ENCODE measurements at places on chromosomes 2 and 18.

DNA sequence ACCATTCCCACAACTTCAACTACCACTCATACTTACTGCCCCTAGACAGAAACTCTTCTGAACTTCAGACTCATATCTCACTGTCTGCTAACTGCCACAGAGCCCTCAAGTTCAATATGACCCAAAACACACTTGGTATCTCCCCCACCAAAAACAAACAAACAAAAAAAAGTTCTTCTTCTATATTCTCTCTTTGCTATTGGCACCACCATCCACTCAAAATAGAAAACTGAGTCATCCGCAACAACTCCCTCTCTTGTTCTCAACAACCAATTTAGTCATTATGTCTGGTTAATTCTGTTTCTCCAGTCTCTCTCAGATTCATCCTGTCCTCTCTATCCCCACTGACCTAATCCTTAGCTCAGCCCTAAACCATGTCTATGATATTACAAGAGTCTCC, 7.2 kb upstream of the DCTN1 start:
- DNase-seq: no peak

DNA sequence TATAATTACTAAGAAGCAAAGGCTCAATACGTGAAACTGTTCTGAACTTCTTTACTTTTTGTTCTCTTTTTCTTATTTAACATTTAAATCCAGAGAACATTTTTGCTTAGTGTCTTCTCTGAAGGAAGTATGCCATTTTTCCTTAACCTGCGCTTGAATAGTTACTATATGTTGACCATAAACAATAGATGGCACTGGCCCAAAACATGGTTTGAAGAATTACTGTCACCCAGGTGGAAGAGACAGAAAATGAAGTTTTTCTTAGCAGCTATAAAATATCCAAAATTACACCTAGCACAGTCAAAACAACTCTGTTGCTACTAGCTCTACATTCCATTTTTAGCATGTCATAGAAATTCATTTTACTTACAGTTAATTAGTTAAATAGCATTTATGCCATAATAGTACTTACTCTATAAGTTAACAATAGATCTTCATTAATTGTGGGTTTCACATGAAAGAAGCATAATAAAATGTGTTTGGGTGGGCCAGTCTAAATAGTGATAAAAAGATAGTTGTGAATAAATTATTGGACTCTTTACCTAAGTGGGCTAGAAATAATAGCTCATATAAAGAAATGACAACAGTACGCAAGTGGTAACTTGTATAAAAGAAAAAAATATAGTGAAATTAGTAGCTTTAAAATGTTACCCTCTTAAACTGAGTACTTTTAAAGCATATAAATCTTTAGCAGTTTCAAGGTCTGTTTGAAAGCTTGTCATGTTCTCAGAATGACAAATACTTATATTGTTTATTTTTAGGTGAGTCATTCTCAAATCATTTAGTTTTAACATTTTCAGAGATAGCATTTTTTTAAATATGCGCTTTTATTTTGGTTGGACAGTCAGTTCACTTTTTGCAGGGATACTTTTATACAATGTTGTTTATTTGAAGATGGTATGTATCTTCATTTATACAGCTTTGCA, 3.7 kb downstream of the ETAA1 start:
- DNase-seq: no peak

- DNase-seq: no peak
Measured at GRCh38 chr2:66434679-66435548, at the start of gene MEIS1. TSS of gene MEIS1 (plus strand) at chr2:66435125. CDS start at chr2:66435857, 732 bp downstream.

- no peak for DNase-seq
Measured at GRCh38 chr2:27776097-27776496, 4.6 kb downstream of the MRPL33 start.

DNA sequence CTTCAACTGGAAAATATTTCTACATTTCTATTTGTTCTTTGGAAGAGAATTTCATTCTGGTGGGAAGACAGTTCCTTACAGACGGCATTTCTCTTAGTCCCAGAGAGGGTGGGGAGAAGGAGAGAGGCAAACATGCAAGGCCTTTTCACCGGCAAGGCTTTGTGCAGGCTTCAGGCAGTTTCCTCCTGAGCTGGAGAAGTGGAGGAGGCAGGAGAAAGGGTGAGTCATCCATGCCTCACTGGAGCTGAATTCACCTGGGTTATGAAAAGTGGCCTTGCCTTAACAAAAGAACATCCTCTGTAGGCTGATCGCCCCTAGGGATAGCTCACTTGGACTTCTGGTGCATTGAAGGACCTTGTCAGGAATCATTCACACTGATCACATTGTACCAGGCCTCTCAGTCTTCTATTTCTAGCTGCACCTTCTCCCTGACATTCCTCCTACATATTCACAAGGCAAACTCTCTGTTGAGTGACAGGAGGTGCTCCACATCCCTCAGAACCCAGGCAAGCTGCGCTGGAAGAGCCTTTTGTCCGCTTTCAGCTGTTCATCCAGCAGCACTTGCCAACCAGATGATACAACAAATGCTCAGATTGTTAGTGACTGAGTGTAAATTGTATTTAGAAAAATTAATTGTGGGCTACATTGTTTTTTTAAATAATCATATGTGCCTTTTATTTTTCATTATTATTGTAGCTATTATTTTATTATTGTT, 796.1 kb downstream of the DCDC2C start:
- no peak for DNase-seq

GRCh38 chr2:231919341-231920035, 6.7 kb downstream of the NPPC start:
- DNase-seq: no peak

All from T follicular helper cell (primary cell).